Transverse colon (tissue), 4 donors: ENCODE measurements at places on chromosomes 5 and 9. TPM values are rescaled to one million over a fixed set of nuclear protein-coding genes. Genes with fewer than 3 reads are reported as not detected.

Gene PCDHB8
- not detected for total RNA-seq

Gene WNK2
- total RNA-seq = 618 TPM

- DNase-seq = no peak
These were observed 3.6 kb downstream of the MACROH2A1 start for GRCh38 chr5:135395451-135395850.

- DNase-seq = no peak
These were observed 138.8 kb downstream of the ROR2 start for GRCh38 chr9:91811024-91811909.

DNA sequence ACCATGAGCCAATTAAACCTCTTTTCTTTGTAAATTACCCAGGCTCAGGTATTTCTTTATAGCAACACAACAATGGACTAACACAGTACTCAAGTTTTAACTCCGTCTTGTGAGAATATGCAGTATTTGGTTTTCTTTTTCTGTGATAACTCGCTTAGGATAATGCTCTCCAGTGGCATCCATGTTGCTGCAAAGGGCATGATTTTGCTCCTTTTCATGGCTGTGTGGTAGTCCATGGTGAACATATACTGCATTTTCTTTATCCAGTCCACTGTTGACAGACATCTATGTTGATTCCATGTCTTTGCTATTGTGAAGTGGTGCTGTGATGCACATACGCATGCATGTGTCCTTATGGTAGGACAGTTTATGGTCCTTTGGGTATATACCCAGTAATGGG is 10.9 kb downstream of the VPS13A start:
- no peak for DNase-seq

DNA sequence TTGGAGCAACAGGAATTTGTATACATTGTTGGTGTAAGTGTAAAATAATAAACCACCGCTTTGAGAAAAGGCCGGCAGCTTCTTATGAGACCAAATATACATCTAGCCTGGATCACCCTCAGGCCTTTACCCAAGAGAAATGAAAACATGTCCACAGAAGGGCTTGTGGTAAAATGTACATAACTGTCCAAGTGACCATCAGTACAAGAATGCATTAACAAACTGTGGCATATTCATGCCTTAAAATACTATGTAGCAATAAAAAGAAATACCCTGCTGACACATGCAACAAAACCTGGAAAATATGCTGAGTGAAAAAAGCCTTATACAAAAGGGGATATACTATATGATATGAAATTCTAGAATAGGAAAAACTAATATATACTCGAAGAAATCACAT is 311.9 kb upstream of the TRPC7 start:
- no peak for DNase-seq
